ENCODE measurements at places on chromosomes 5 and 9.

DNA sequence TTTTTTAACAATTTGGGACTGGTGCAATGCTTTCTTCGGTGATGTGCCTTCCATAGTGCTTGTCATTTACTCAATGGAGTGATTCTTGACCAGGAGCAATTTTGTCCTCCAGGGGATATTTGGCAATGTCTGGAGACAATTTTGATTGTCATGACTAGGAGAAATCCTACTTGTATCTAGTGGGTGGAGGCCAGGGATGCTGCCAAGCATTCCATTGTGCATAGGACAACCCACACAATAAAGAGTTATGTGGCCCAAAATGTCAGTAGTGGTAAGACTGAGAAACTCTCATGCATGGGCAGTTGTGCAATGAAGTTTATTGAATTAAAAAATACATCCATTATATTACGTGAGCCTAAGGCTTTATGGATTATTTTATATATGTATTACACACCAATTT is 70.5 kb downstream of the FOCAD start:
- DNase-seq = no peak

DNA sequence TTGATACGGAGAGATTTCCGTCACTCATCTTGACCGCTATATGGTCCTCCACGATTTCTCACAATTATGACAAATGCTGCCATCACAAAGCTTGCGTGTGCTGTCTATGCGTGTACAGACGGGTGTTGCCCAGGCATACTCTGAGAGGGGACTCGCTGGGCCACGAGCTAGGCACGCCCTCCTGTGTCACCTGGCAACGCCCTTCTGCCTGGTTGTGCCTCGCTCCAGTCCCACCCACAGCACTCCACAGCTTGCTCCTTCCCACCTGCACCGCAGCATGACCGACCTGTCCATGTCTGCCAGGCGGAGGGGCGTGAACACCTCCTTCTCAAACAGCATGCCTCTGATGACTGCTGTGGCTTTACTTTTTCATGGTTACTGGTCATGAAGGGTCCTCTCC is 55.6 kb downstream of the CAMSAP1 start:
- no peak for DNase-seq

DNA sequence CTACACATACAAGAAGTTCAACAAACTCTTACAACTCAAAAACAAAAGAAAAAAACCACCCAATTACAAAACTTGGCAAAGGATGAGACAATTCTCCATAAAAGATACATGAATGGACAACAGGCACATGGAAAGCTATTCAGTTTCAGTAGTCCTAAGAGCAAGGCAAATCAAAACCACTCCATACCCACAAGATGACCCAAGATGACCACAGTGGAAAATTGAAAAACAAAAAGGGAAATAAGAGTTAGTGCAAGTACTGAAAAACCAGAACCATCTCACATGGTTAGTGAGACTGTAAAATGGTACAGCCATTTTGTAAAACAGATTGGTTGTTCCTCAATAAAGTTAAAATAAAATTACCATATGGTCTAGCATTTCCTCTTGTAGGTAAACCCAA is 287.1 kb upstream of the CDH9 start:
- DNase-seq = no peak

DNA sequence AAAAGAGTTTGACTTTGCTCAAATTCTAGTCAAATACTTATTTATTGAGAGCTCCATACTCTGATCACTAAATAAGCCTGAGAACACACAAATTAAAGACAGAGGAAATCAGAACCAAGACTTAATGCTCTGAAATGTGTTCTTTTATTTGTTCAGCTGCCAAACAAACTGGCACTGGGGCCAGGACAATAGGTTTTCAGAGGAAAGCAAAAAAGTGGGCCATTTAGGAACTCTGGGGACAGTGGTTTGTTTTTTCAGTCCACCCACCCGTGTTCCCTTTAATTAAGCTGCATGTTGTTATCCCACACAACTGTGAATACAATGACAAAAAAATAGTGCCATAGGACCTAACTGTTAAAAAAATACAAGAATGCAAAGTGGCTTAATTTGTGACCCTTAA is 95.4 kb upstream of the RETREG1 start:
- DNase-seq = no peak

- DNase-seq = no peak
Measured at GRCh38 chr9:89363921-89364665, 45.8 kb downstream of the SECISBP2 start.

GRCh38 chr9:93043122-93043521 is 15.4 kb upstream of the SUSD3 start:
- no peak for DNase-seq

GRCh38 chr9:129206401-129206800 is 28.3 kb upstream of the IER5L start:
- no peak for DNase-seq

DNA sequence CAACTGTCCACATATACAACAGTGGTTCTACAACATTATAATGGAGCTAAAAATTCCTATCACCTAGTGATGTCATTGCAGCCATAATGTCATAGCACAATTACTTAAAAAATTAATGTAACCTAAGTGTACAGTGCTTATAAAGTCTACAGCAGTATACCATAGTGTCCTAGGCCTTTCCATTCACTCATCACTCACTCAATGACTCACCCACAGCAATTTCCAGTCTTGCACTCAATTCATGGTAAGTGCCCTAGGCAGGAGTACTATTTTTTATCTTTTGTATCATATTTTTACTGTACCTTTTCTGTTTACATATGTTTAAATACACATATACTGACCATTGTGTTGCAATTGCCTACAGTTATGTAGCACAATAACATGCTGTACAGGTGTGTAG is 9.6 kb upstream of the PUM3 start:
- no peak for DNase-seq

DNA sequence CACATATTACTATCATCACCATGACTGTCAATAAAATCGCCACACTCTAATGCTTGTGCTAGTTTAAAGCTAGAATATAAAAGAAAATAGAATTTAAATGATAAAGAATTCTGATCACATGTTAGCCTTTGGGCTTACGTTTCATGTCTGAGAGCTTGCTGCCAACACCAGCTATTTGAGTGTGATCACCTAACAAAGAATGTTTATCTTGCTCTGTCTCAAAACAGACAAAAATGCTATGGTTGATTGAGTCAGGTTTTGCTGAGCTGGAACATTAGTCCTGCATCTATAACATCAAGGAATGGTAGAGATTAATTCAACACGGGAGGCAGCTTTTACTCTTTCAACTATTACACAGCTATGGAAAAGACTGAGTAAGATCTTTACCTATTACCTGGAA is 50.7 kb downstream of the MSX2 start:
- no peak for DNase-seq

- no peak for DNase-seq
Measured at GRCh38 chr9:112757940-112758339, 7.4 kb downstream of the SNX30 start.

GRCh38 chr5:61267116-61267515 is 64.9 kb upstream of the ZSWIM6 start:
- no peak for DNase-seq

GRCh38 chr9:96062031-96062430 is 186.5 kb downstream of the ERCC6L2 start:
- DNase-seq = no peak

- no peak for DNase-seq
Measured at GRCh38 chr5:79759436-79759835, 69.8 kb downstream of the CMYA5 start.

DNA sequence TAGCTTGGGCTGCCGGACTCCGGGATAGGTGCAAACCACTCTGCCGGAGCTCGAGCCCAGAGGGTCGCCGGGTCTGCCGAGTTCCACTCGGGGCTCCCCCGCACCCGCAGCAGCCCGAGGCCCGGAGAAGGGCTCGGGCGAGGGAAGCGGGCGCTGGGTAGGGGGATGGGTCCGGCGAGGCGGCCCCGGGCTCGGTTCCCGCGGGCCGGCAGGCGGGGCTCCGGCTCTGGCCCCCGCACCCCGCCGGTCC is 507 bp downstream of the RICTOR start:
- DNase-seq = peak; percentile 14

- no peak for DNase-seq
Measured at GRCh38 chr9:109568568-109569210, 70.6 kb upstream of the PTPN3 start.

GRCh38 chr5:132180134-132180745 is 47.4 kb downstream of the P4HA2 start:
- DNase-seq = no peak

GRCh38 chr5:180589771-180590542 is 1.3 kb downstream of the SCGB3A1 start:
- no peak for DNase-seq

GRCh38 chr9:2602704-2603116 is 18.9 kb upstream of the VLDLR start:
- no peak for DNase-seq

GRCh38 chr5:1040571-1040970 is 32.0 kb downstream of the NKD2 start:
- no peak for DNase-seq

DNA sequence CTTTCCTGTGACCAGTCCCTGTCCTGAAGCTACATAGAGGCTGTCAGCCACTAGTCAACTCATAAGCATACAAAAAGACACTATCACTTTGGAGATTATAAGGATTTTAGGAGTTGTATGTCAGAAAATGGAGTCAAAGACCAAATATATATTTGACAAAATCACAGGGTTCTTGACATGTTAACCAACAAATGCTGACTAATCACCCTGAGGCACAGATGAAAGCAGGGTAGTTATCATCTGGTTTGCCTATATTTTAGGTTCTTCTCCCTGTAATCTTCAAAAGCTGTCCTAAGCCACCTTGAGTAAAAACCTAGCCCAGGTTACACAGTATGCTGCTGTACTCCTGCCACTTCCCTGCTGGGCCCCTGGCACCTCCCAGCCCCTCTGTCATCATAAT is 64.7 kb upstream of the ERCC6L2 start:
- no peak for DNase-seq

DNA sequence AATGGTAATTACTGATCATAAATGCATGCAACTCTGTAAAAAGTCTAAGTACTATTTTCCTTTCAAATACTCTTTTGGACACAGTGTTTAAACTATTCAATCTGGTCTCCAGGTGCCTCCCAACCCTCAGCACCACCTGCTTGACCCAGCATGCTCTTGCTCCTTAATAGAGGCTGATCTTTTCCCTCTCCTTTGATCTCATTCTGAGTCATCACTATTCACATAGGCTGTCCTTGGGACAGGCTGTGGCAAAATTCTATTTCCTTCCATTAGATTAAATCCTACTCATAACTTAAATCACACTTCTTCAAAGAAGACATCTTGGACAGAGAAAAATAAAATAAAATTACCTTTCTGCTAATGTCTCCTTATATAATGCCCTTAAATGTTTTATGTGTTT is 199.4 kb upstream of the ST8SIA4 start:
- no peak for DNase-seq

GRCh38 chr9:128150594-128151308 is 1.5 kb downstream of the LCN2 start:
- DNase-seq = no peak

GRCh38 chr5:176501333-176501732 is 35.9 kb downstream of the RNF44 start:
- no peak for DNase-seq

Data from stimulated activated CD8-positive, alpha-beta memory T cell treated with anti-CD3 and anti-CD28 coated beads, Interleukin-15, amount 100 ng/mL, for 4 hours (primary cell).